A549 treated with dexamethasone at 1 μM for 4 hours (cell line): ENCODE measurements at places on chromosomes 3 and 15. TPM values are rescaled to one million over a fixed set of nuclear protein-coding genes. Genes with fewer than 3 reads are reported as not detected.

UBE2E1 gene
- 107 to 121 TPM (median 112 TPM) in 5 replicates for total RNA-seq

SGO1 gene
- 12.0 to 17.4 TPM (median 15.8 TPM) in 5 replicates for total RNA-seq

TTC23 gene
- total RNA-seq, result 7.7 to 12.6 TPM (median 11.3 TPM) in 5 replicates

SRGAP3 gene
- 0.59 to 0.93 TPM (median 0.87 TPM) in 5 replicates for total RNA-seq

TUSC7 gene
- total RNA-seq, result not detected in 5 replicates

TP63 gene
- 0.09 to 0.30 TPM (median 0.18 TPM) in 5 replicates for total RNA-seq
